ENCODE measurements at places on chromosomes 6 and 20.
A peak's percentile ranks its signal among the peaks of the same experiment; 100 is the strongest.

DNA sequence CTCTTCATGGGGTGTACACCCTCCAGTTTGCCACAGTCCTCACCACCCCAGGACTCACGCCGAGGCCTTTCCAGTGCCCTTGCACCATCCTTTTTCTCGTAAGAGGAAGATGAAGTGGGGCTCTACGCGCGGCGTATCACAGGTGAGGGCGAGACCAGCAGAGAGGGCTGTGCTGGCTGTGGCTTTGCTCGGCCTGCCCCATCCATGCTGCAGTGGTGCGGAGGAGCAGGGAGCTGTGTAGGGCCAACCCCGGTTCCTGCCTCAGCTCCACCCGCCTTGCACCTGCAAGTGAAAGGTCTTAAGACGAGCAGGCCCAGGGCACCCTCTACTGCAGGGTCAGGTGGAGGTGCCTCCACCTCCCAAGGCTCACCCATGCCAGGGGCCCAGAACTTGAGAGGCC, 24.1 kb downstream of the RBCK1 start:
- no peak for DNase-seq

DNA sequence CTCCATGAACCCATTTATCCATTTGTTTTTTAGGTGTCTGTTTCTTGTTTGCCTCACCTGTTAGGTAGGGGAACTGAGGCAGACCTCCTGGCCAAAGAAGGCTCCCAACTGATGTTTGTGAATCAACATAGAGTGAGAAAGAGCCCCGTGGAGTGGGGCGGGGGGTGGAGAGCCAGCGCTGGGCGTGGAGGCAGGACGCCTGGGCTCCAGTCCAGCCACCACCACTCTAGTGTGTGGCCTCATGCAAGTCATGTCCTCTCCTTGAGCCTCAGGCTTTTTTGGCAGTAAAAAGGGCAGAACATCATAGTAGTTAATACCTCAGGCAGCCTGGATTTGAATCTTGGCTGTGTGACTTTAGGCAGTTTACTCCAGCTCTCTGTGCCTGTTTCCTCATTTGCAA, 42.2 kb upstream of the SCRT2 start:
- no peak for DNase-seq

- no peak for DNase-seq
Measured at GRCh38 chr6:149951096-149951495, 9.3 kb downstream of the ULBP2 start.

DNA sequence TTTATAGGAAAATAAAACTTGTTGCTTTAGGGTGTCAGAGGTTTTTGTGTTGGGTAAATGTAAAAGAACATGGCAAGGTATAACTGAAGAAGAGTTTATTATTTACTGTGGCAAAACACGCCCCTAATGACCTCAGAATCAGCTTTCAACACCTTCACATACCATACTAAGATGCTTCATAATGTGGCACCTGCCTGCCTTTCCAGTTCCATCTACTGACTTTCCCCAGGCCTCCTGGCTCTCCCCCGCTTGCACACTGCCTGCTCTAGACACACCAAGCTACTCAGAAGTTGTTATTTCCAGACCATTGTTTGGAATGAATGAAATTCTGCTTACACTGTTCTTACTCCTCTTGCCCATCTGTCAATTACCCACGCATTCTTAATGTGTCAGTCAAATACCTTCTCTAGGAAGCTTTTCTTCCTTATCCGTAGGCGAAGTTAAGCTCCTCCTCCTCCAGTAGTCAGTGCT, 1.8 kb downstream of the TIAM2 start:
- no peak for DNase-seq

- no peak for DNase-seq
Measured at GRCh38 chr6:38542031-38542430, 97.7 kb downstream of the BTBD9 start.

- DNase-seq, result peak; percentile 77
Measured at GRCh38 chr6:168956884-168957730, 296.5 kb downstream of the THBS2 start.

DNA sequence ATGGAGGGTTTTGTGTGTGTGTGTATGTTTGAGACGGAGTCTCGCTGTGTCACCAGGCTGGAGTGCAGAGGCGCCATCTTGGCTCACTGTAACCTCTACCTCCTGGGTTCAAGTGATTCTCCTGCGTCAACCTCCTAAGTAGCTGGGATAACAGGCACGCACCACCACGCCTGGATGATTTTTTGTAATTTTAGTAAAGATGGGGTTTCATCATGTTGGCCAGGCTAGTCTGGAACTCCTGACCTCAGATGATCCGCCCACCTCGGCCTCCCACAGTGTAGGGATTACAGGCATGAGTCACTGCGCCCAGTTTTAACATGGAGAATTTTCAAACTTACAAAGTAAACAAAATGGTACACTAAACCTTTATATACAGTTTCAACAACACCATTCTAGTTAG, 22.8 kb downstream of the AMD1 start:
- no peak for DNase-seq

- no peak for DNase-seq
Measured at GRCh38 chr6:165082636-165083035, 226.8 kb downstream of the C6orf118 start.

DNA sequence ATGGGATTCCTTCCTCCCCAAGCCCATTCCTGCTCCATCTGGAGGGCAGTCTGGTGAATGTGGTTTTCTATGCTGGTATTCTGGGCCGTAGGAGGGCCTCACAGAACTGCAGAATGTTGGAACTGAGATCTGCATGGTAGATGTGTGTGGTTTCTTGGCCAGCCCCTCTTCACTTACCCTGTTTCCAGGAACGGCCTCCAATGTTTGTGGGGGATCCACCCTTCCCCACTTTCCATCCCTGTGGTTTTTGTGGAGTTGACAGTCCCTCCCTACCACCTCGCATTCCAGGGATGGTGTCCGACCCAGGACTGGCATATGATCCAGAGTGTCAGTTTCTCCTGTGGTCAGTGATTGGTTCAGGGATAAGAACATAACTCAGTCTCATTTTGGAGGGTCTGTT, 26.7 kb upstream of the TMEM14A start:
- DNase-seq, result no peak

DNA sequence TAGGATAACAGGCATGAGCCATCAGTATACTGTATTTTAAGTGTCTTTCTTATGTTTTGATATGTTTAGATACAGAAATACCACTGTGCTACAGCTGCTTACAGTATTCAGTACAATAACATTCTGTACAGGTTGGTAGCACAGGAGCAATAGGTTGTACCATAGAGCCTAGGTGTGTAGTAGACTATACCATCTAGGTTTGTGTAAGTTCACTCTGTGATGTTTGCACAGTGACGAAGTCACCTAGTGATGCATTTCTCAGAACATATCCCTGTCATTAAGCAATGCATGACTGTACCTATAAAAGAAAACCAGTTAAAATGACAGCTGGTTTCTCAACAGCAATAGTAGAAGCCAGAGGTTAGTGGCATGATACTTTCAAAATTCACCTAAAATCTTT, 3.0 kb upstream of the ZBTB24 start:
- no peak for DNase-seq

GRCh38 chr20:14986656-14987055, 649.2 kb upstream of the FLRT3 start:
- no peak for DNase-seq

DNA sequence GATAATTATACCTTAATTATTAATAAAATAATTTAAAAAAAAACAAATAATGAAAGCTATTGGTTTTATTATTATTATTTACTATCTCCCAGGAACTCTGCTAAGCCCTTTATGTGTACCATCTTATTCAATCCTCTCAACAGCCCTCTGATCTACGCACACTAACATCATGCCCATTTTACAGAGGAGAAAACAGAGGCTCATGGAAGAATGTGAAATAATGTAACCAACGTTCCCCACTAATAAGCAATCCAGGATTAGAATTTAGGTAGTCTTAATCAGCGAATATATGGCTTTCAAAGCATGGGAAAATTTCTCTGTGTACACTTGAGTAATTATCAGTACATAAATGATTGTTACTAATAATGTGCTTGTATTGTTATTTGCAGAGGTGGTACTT, 89.0 kb downstream of the MAFB start:
- DNase-seq, result no peak

DNA sequence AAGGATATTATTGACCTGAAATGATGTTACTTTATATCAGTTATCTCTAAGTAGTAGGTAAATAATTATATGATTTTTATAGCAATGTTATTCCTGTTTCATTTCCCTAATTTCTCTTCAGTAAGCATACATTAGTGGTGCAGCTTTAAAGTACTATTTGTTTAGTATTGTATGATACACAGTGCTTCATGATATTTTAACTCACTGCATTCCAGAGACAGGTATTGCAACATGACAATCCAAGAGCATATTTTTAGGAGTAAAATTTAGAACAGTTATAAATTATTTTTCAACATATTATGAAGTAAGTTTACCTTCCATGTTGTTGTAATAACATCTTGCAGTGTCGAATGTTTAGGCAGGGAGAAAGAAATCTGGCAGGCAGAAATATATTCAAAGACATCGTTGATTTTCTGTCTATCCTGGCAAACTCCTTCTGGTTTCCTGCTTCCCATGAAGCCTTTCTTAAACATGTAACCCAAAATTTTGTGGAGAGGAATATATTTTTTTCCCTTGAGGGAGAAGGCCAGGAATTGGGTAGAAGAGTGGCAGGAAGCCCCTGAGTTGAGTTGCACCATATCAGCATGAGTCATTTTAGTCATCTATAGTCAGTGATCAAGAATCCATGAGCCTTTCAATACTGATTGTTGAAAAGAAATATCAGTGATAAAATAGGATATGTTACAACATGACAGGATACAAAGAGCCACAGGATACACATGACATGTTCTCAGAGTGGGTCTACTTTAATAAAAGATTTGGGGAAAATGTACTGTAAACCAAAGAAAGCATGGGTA, 29.0 kb upstream of the PTCHD4 start:
- no peak for DNase-seq

GRCh38 chr20:34150306-34151000, 38.4 kb upstream of the EIF2S2 start:
- DNase-seq, result no peak

- DNase-seq, result no peak
Measured at GRCh38 chr20:32651537-32651936, 22.2 kb downstream of the C20orf203 start.

DNA sequence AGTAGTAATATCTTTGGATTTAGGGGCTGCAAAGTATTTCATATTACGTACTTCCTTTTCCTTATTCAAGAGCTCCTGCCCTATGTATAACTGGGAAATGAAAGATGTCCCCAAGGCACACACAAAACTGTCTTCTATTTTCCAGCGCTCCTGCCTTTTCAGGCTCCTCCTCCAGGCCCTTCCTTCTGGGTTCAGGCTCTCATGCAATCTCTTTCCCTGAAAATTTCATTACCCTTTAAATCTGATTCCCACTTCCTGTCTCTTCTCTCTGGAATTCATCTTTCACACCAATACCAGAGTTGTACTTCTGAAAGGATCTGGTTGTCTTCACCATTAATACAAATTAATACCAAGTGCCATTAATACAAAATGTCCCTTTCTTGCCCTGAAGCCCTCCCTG, 181.6 kb downstream of the UTRN start:
- DNase-seq, result no peak

DNA sequence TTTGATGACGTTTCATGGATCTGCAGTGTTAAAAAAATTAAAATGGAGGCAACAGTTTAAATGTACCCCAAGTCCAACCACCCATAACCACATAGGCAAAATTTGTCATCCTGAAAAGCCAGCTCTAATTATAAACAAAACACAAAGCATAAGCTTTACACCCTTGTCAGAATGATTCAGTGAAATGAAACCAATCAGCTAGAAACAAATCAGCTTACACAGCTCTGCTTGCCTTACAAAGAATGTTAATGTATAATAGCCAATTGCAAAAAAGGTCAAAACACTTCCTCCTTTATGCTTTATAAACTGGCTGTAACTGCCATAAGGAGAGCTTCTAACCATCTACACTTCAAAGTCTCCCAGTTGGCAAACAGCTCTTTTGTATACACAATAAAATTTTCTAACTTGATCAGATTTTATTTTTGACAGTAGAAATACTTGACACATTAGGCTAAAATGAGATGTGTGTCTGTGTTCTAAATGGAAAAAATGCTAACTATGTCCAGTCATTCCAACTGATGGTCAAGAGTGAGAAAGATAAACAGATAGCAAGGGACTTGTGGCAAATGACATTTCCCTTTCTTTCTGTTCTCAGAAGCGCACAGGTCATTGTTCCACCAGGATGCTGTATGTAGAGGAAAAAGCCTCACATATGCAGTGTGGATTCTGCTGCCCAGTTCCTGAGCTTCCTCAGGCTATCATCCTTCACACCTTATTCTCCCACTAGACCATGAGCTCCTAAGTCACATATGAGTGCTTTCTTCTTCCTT, 344.3 kb upstream of the ID4 start:
- DNase-seq, result no peak

DNA sequence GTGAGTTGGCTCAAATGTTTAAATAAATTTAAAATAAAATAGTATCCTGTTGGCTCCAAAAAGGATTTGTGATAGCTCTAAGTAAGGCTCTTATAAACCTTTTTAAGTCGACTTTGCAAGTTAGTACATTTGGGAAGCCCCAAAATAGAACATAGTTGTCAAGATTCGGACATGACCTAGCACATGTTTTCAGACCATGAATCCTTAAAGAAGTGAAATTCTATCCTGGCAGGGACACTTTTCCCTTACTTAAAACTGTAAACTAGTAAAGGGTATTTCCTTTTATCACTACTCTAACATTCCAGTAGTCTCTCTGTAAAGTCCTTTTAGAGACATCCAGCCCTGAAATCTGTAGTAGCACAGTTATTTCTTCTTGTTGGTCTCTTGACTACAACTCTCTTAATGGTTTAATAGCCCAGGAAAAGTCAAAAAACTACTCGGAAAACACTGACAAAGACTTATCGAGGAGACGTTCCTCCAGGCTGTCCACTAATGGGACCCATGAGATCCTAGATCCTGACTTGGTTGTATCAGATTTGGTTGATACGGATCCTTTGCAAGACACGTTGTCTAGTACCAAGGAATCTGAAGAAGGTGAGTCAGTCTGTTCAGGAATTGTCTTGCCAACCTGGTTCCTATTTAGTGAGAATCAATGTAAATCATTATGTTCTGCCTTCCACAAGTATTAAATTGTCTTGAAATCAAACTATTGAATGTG, 83.6 kb downstream of the SCAND1 start:
- DNase-seq, result no peak

DNA sequence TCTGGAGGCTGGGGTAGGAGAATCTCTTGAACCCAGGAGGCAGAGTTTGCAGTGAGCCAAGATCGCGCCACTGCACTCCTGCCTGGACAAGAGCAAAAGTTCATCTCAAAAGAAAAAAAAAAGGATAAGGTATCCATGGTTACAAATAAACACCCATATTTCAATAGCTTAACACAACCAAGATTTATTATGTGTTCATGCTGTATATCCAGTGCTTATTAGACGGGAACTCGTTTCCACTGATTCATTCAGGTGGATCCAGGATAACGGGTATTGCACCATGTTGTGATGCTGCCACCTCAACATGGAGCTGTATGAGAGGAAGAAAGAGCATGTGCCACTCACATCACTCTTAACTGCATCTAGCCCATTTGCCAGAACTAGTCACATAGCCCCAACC, 69.1 kb upstream of the HIVEP1 start:
- DNase-seq, result no peak

- no peak for DNase-seq
Measured at GRCh38 chr6:22448291-22448711, 121.1 kb upstream of the HDGFL1 start.

Measured in dorsolateral prefrontal cortex (tissue), 122 donors.